ENCODE measurements at places on chromosomes 13 and 19.
A peak's percentile ranks its signal among the peaks of the same experiment; 100 is the strongest.

- no peak for DNase-seq
Measured at GRCh38 chr19:51469162-51469561, 9.2 kb upstream of the CEACAM18 start.

GRCh38 chr13:114047358-114047881, 73.5 kb upstream of the C13orf46 start:
- DNase-seq = no peak

DNA sequence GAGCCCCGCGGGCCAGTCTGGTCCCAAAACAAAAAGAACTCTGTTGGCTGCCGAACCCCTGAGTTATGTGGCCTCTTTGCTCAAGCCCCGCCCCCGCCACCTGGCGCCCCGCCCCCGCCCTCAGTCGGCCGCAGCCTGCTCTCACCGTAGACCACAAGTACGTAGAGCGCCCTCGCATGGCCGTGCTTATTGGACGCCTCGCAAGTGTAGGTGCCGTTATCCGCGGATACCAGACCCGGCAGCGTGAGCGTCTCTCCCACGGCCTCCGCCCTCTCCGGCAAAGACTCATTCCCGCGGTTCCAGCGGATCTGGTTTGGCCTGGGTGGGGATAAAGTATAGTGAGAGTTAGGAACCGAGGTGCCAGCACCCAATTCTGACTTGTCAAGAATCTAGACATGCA, 5.5 kb upstream of the ZNF428 start:
- peak; percentile 18 for DNase-seq

DNA sequence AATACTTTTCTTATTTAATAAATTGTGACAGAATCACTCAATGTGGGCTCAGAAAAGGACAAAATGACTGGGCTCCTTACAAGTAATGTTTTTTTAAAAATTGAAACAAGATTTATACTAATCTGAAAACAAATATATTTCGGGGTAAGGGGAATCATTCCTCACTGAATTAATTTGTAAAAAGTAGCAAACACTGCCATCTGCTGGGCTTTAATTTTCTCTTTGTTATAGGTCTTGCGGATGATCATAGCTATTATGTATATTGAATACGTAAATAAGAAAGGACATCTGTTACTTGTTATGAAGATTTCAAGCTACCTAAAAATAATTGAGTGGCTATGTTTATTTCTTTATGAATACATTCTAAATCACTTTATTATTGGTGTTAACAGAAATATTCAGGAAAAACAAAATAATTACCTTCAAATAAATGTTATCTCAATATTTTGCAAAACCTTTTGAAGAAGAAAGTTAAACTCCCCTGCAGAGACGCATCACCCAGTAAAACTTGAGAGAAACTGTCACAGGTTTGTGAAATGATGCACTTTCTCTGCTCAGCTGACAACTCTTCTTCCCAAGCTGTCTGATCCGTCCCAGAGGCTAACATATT, 17.8 kb upstream of the ENOX1 start:
- DNase-seq = peak; percentile 80

DNA sequence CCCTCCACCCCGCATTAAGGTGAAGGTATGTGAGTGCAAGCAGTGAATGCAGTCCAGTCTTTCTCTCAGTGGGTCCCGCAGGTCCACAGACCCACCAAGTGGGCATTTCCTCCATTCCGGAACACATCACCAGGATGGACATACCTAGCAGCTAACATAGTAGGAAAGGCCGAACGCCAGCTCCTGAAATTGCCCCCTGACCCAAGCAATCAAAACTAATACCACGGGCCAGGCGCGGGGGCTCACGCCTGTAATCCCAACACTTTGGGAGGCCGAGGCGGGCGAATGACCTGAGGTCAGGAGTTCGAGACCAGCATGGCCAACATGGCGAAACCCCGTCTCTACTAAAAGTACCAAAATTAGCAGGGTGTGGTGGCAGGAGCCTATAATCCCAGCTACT, 71.7 kb upstream of the VSTM2B start:
- no peak for DNase-seq

- DNase-seq = no peak
Measured at GRCh38 chr13:63636316-63636993, 2220.8 kb upstream of the PCDH20 start.

DNA sequence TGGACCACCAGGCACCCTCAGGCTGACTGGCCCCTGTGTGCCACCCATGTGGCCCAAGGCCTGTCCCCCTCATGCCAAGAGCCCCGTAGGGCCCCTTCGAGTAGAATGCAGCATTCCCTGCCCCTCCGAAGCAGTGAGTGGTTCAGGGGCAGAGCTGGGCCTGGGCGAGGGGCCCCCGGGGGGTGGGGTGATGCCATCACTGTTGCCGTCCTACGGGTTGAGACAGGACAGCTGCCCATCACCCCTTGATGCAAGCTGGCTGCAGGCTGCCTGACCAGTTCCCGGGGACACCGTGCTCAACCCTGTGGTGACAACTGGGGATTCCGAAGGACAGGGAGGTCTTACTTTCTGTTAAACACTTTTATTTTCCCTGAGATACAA, 4.7 kb downstream of the SBNO2 start:
- no peak for DNase-seq

DNA sequence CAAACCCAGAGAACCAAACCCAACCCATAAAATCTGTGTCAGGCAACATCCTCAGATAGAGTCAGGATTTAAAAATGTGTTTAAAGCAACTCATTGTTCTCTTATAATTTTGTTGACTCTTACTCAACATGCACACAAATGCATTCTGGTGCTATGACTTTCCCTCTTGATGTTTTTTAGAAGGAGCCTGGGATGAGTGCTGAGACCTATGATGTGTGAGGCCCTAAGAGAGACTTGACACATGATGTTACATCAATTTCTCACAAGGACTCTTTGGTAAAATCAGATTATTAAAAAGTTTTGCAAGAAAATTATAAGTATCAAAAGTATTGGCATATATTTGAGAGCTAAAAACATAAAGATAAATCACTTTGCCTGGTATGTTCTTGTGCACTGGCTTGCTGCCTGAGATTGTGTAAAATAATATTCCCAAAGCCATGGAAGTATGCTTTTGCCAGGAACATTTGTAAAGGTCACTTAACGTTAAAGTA, 173.9 kb downstream of the DCLK1 start:
- DNase-seq = peak; percentile 38

- DNase-seq = no peak
Measured at GRCh38 chr19:39951065-39951650, 16.7 kb upstream of the FCGBP start.

DNA sequence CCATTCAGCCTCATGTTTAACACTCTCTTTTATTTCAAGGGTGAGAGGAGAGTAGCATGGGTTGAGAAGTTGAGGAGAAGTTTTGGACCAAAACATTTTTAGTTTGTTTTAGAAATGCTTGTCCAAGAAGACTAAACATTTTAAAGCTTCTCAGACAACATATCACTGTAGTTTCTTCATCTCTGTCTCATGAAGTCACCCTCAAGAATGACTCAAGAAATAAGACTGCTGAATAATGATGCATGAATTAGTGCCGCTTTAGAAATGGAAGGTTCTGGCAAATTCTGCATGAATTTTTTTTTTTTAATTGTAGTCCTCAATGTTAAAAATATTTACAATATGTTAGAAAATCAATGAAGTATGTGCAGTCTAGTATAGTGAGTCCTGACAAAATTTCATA, 422.7 kb upstream of the ARGLU1 start:
- DNase-seq = peak; percentile 58

DNA sequence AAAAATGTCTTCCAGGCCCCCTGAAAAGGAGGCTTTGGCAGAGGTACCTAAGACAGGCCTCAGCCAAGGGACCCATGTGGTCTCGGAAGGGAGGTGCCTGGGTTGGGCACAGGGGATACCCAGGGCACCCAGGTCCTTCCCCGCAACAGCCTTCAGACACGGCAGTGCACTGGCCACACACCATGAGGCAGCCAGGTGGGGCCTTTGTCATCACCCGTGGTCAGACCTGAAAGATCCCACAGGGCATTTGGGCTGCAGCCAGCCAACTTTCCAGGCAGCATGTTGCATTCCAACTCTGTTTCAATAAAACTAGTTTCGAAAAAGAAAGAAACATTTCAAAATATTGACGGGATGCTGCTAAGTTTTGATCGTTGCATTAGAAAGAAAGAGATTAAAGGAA, 4.7 kb upstream of the TUBGCP3 start:
- DNase-seq = no peak

- DNase-seq = peak; percentile 49
Measured at GRCh38 chr19:1315470-1316166, 29.9 kb downstream of the EFNA2 start.

GRCh38 chr19:18251587-18252369, 22.5 kb downstream of the IQCN start:
- DNase-seq = peak; percentile 55

DNA sequence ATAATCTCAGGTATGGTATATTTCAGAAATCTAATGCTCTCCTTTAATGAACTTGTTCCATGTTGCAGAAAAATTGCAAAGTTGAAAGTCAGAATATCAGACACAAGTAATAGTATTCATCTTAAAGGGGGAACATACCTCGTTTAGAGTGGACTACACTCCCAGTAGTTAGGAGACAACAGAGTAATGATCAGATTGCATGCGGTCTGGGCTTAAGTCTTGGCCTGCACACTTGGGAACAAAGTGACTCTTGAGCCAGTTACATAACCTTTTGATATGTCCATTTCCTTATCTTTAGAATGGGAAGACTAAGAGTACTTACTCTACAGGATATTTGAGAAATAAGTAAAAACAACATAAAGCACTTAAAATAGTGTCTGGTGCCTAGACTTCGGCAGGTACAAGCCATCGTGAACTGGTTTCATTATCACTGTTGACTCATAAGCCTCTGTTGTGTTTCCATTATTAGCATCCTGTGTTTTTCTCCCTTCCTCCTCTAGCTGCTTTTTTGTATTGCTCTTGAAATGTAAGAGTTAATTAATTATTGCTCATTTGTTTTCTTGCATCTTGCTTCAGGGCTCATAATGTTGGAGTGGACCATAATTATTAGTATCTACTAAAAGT, 53.0 kb downstream of the DPY19L3 start:
- DNase-seq = no peak

DNA sequence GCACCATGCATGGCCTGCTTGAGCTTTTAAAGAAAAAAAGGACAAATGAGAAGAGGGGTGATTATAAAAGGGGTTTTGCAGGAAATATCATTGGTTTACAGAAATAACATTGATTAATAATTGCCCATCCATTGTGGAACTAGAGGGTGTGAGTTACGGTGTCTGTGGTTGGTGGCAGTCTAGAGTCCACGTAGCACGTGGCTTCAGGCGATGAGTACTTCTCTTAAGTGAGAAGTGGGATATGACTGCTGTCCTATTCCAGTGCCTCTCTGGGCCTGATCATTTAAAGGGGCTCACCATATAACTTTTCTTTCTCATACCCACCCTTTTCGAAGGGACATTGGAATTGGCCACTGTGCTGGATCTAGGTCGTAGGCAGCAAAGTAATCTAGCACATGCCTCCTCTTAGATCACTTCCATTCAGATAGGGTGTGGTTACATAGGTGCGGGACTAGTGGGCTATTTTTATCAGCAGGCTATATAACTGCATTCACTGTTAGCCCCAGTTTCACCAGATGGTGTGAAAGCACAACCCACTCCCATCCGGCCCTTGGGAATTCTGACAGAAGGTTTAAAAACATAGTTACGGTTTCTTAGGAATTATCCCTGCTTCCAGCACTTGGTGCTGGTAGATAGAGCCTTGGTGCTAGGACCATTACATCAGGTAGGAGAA, 19.9 kb downstream of the PPP5C start:
- no peak for DNase-seq

DNA sequence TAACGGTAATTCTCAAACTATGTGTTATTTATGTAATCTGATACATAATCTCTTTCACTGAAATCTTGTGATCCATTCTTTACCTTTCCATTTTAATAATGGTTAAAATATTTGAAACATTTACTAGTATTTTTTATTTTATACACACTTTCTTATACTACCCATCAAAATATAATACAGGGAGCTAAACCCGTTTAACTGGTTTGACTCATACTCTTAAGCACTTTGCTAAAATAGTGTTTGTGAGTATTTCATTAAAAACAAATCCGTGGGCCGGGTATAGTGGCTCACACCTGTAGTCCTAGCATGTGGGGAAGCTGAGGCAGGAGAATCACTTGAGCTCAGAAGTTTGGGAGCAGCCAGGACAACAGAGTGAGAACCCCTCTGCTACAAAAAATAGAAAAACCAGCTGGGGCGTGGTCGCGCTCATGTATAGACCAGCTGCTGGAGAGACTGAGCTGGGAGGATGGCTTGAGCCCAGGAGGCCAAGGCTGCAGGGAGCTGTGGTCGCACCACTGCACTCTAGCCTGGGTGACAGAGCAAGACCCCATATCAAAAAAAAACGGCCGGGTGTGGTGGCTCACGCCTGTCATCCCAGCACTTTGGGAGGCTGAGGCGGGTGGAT, 43.8 kb upstream of the DCUN1D2 start:
- DNase-seq = no peak

DNA sequence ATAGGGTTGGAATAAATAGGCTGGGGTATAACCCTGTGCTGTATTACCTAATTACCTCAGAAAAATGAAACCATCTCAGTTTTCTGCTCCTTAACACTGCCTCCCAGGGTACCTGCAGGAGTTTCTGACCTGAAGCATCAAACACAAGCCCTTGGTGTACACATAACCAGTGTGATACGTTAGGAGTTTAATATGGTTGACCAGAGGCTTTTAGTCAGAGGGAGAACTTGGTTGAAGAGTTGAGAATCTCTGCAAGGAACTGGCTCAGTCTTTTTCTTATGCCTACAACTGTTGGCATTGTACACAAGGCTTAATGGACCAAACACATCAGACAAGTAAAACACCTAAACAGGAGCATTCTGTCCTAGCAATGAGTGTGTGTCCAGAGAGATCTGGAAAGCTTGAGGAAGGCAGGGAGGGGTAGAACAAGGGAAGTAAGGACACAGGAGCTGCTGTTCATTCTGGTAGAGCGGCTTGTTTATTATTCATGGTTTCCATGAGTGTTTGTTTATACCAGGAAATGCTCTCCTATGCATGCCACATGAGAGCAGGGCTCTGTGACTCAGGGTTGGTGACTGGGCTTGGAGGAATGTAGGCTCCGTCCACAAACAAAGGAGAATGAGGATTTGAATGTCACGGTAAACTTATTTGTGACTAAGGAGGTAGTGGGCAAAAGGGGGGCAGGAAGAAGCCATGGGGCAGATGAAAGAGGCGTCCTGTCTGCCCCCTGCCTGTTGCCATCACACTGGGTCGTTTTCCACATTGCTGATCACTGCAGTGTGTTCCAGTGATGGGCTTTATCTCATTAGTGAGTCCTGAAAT, 11.9 kb upstream of the SPATA13 start:
- peak; percentile 96 for DNase-seq

GRCh38 chr19:10936661-10937084, 8.1 kb downstream of the TIMM29 start:
- DNase-seq = peak; percentile 77
